Activated CD4-positive, CD25-positive, alpha-beta regulatory T cell (primary cell): ENCODE measurements at places on chromosomes 6 and 20.

DNA sequence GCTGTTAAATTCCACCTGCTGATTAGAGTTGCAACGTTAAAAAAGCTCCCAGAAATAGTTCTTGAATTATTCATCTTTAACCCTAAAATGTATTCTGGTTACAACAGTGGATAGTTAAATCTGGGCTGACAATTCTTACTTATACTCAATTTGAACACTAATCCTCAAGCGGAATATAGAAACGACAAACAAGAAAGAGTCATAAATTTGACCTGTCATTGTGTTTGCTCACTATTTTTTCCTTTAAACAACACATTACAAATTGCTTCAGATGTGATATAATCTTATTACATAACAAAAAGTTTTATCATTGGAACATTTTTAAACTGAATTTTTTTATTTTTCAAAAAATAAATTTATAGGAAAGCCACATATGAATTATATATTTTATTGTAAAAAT is 104.5 kb upstream of the RNF217 start:
- DNase-seq, result no peak

DNA sequence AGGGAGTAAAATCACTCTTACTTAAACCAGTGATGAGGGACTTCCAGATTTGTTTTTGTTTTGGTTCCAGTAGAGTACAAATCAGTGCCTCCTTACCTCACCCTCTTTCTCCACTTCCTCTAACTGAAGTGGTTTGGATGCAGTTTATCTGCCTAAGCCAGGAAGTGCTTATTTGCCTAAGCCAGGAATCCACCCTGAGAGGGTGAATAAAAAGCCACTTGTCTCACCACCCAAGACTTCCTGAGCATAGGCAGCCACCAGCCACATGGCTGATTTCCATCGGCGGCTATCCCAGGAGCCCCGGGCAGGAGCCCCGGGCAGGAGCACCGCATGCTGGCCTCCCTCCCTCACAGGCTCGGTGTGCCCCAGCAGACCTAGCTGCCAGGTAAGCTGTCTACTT is 12.0 kb downstream of the LRP11 start:
- DNase-seq, result no peak

- no peak for DNase-seq
Observed at GRCh38 chr6:168714547-168715260, 273.7 kb downstream of the SMOC2 start.

GRCh38 chr6:116511424-116512110 is at the start of gene CALHM5:
CALHM5 (plus strand) TSS chr6:116511639; CDS start chr6:116511697, 58 bp downstream.
- no peak for DNase-seq

DNA sequence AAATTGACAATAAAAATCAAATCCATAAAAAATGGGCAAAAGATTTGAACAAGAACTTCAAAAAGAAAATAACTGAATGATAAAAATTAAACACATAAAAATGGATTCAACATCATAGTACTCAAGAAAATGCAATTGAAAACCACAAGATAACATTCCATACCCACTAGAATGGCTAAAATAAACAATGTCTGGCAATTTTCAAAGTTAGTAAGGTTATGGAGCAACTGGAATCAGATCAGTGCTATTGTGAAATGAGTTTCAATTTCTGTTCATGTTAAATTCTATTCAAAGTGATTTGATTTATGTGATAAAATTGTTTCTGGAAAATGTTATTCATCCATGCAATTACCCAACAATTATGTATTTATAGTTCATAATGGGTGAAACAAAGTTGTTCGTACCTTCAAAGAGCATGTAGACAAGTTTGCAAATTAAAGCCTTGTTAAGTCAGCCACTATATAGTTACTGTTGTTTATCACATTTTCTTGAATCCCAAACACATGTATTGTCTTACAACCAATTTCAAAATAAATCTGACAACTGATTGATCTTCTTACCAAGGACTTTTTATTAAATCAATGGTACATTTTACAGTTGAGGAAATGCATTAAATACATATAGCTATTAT is 151.5 kb upstream of the CENPW start:
- no peak for DNase-seq

GRCh38 chr6:5672581-5673011 is 334.1 kb downstream of the NRN1 start:
- DNase-seq, result no peak

- DNase-seq, result no peak
Observed at GRCh38 chr6:163288915-163289314, 125.6 kb upstream of the QKI start.

DNA sequence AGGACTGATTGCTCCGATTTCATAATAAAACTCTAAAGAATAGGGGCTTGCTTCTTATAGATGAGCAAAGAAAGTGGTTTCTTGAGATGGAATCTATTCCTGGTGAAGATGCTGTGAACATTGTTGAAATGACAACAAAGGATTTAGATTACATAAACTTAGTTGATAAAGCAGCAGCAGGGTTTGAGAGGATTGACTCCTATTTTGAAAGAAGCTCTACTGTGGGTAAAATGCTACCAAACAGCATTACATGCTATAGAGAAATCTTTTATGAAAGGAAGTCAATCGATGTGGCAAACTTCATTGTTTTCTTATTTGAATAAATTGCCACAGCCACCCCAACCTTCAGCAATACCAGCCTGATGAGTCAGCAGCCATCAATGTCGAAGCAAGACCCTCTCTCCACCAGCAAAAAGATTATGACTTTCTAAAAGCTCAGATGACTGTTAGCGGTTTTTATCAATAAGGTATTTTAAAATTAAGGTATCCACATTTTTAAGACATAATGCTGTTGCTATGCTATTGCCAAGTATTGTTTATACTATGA is 12.7 kb upstream of the MTRF1L start:
- no peak for DNase-seq

GRCh38 chr20:46031014-46031569 is 2.1 kb downstream of the SLC12A5 start:
- DNase-seq, result no peak

- DNase-seq, result no peak
Observed at GRCh38 chr6:161542346-161542980, 268.6 kb upstream of the AGPAT4 start.

DNA sequence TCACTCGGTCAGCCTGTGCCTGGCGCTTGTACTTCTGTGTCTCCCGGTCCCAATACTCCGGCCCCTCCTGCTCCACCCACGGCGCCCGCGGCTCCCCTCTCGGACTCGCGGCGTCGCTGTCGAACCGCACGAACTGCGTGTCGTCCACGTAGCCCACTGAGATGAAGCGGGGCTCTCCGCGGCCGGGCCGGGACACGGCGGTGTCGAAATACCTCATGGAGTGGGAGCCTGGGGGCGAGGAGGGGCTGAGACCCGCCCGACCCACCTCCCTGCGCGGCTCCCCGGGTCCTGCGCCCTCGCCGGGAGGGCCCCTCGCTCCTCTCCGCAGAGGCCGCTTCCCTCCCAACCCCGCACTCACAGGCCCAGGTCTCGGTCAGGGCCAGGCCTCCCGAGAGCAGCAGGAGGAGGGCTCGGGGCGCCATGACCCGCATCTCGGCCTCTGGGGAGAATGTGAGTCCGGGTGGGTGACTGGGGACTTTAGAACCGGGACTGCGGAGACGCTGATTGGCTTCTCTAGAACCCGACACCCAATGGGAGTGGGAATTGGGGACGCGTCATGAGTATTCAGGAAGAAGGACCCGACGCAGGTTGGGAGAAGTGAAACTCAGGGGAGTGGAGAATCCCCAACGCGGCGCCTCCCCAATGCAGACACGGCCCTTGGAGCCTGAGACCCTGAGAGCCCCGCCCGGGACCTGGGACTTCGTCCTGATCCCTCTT is at the start of gene HLA-C:
TSS of gene HLA-C (minus strand) at position 452 of the 717 bp plus-strand sequence. CDS start at position 431, 21 bp downstream.
- peak; percentile 74 for DNase-seq

GRCh38 chr6:43705996-43706395 is 18.4 kb upstream of the MRPS18A start:
- DNase-seq, result no peak

- no peak for DNase-seq
Observed at GRCh38 chr6:82408952-82409431, 45.4 kb downstream of the TPBG start.

- no peak for DNase-seq
Observed at GRCh38 chr6:21064756-21065340, 528.7 kb upstream of the SOX4 start.

DNA sequence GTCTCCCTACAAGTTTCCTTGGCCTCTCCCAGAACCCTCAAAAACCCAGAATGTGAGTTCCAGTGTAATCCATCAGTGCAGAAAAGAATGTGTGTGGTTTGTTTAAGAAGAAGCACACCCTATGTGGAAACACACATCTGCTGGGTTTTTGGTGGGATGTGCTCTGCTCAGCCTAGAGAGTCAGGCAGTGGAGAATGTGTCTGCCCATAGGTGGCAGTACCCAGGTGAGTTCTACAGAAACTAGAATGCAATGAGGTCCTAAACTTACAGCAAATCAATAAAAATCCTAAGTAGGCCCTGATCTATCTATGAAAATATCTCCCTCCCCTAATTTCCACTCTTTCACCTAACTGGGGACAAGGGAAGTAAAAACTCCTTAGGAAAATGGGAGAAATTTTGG is 437.3 kb downstream of the DHX35 start:
- no peak for DNase-seq

GRCh38 chr20:7841971-7842310 is 98.3 kb downstream of the HAO1 start:
- DNase-seq, result no peak

GRCh38 chr20:2280082-2280481 is 15.7 kb upstream of the TGM3 start:
- no peak for DNase-seq

- no peak for DNase-seq
Observed at GRCh38 chr20:4443016-4443415, 278.7 kb upstream of the PRND start.

GRCh38 chr6:47264775-47265184 is 44.9 kb downstream of the TNFRSF21 start:
- DNase-seq, result no peak

- no peak for DNase-seq
Observed at GRCh38 chr6:52550014-52550575, 26.8 kb downstream of the TRAM2 start.

- DNase-seq, result no peak
Observed at GRCh38 chr20:42974347-42974746, 215.4 kb downstream of the PTPRT start.

DNA sequence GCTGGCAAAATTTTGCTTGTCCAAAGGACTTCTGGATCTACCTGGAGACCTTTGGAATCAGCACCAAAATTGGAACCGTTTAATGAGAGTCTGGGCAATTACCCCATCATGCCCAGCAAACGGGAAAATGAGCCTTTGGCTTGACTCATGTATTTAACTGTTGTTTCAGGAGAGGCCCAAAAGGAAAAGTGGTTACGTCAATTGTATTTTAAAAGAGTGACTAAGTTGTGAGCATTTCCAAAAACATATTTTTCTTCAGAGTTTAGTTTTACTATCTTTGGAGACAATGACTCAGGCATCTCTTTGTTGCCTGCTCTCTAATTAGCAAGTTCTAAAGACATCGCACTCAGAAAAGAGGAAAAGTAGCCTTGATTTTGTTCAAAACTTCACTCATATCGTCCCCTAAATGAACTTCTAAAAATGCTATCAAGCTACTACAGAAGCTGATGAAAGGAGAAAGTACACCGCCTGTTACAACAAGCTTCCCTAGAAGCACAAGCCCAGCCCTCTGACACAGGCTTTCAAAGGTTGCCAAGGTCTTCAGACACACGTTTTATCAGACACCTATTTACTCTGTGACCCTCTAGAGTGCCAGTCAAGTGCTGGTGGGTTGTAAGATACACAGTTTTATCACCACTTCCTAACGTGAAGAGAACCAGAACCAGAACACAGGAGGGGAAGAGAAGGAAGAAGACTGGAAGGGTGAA is 146.2 kb downstream of the TBX18 start:
- DNase-seq, result no peak

GRCh38 chr6:84332139-84333034 is 104.9 kb upstream of the CEP162 start:
- DNase-seq, result no peak

- DNase-seq, result no peak
Observed at GRCh38 chr6:22826961-22827360, 257.6 kb downstream of the HDGFL1 start.

DNA sequence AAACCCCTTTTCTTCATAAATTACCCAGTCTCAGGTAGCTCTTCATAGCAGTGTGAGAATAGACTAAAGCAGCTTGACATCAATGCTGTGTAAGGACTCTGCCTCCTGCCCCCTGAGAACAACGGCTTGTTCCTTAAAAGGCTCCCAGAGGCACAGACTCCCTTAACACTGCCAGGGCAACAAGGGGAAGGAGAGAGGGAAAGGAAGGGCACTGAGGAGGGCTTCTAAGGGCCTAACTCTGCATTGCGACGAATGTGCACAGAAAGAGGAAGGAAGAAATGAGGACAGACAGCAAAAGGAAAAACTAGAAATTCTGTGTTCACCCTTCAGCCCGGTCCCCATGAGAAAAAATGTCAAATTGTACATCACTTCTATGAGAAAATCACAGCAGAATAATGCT is 74.0 kb downstream of the AGPAT4 start:
- no peak for DNase-seq

- DNase-seq, result no peak
Observed at GRCh38 chr6:125275779-125276178, 26.0 kb downstream of the HDDC2 start.

DNA sequence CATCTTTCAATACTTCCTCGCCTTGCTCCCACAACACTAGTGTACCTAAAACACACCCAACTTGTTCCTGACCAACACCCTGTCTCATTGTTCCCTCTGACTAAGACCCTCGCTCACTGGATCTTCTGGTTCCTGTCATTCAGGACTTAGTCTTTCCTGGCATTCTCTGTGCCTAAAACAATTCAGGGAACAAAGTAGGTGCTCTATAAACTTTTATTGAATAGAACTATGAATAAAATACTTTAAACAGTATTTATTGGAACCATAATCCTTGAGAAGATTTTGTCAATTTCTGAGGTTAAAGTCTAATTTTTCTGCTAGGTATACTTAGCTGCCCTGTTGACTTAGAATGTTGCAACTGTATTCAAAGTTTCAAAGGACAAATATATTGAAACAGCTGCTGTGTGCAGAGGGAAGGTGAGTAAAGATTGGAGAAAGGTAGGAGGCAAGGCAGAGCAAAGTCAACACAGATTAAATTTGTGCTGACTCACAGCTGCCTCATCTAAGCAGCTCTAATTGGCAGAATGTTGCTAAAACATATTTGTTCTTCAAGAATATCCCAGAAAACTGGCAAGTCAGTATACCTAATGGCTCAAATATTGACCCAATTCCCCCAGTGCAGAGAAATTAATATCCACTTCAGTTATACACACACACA is 37.6 kb downstream of the GSTA2 start:
- DNase-seq, result no peak

- no peak for DNase-seq
Observed at GRCh38 chr6:107196152-107196551, 80.8 kb upstream of the BEND3 start.
